ENCODE measurements at places on chromosomes 3 and 15.

DNA sequence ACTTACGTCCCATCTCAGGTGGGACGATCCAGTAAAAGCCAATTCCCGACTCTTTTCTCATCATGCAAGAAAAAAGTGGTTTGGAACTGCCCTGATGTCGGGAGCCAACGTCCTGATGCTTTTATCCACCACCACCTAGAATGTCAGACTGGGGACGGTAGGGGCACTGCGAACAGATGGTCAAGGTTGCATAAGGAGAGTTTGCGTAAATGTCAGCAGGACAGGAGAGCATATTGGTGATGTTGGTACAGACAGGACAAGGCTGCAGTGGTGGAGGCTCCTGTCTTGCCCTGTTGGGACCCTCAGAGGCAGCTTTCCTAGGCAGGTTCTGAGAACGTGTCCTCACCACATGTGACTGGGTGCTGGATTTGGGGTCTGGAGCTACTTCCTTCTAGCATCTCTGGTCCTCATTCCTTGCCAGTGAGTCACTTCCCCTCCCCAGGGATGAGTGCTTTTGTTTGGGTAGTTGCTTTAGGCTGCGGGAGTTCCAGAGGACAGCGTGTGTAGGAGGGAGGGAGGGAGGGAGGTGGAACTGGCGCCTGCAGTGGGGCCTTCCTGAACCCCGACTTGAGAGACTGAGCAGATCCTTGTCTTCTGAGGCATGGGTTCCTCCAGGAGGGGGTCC is 21.0 kb downstream of the THSD4 start:
- DNase-seq, result no peak

DNA sequence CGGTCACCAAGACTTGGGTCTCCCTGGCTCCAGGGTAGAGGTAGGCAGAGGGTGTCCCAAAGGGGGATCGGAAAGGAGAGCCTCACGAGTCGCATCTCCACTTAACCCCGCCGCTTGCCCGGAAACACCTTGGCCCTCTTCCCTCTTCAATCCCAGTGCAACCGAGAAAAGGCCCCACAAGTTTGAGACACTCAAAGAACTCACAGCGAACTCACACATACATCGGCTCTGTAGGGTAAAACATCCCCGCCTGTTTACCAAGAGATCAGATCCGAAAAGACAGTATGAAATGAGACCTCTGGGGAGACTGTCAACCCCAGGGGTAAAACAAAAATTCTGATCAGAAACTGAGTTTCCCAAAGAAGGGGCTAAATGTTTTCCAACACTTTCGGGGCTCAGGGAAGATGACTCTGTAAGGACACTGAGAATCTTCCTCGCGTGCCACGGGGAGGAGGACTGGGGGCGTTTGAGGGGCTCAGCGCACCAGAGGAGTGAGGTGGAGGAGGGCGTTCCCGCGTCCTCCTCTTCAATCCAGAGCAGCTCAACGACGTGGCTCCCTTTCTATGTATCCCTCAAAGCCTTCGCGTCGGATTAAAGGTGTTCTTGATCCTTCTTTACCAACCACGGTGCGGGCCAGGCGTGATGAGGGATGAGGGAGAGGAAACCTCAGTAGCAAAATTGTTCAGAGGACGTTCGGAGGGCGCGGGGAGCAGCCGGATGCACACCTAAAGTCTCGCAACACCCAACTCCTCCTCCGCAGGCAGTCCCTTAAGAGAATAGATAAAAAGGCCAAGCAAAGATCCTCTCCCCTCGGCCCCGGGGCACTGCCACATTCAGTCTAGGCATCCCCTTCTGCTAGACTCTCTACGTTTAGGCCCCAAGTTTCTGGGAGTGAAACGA is 3.7 kb downstream of the WNT5A start:
- no peak for DNase-seq

GRCh38 chr15:89647191-89647851 is 7.9 kb downstream of the KIF7 start:
- DNase-seq, result peak; percentile 64

DNA sequence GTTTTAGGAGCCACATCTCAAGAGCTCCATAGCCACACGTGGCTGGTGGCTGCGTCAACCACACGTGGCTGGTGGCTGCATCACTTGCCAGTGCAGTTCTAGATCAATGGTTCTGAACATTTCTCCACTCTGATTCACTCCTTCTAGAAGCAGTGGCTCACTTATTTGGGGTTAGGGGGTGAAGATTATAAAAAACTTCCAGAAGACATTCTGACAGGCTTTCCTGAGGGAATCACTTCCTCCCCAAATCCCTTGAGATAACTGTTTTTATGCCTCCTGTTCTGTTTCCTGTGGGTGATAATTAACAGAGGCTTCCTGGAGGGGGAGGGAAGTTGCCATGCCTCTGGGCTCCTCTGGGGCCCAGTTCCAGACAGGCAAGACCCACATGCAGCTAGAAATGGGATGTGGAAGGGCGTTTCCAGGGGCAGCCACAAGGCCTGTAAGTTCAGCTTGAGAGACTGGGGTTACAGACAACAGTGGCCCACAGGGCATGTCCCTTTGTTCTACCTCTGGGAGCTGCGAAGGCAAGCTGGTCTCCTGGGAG is 23.6 kb downstream of the HEG1 start:
- no peak for DNase-seq

DNA sequence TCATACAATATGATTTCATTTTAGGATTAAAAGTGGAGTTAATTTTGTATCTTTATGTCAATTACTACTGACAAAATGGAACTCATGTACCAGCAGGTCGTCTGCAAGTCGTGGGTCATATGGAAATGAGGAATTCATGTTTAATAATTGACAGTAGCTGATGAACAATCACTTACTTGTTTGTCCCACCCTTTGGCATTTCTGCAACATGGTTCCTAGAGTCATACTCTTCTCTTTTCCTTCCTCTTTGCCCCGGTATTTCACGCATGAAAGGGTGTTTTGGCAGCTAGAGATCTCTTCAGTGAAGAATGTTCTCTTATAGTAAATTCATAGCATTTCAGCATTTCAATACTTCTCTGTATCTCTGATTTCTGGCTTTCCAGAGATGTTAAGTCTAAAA is 133.3 kb upstream of the SLC24A5 start:
- no peak for DNase-seq

DNA sequence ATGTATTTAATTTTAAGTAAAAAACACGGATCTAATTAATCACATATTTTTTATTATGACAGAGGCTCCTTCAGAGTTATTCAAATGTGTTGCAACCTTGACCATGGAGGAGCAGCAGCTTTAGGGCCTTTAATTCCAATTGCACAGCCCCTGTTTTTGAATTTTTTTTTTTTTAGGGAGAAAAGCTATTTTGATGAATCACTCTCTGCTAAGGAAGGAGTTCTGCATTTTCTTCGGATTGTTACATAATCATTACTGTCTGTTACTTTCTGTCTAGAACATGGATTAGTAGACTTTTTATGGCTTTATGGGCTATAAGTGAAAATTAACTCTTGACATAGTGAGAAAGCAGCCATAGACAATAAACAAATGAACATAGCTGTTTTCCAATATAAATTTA is 90.8 kb downstream of the MCTP2 start:
- no peak for DNase-seq

DNA sequence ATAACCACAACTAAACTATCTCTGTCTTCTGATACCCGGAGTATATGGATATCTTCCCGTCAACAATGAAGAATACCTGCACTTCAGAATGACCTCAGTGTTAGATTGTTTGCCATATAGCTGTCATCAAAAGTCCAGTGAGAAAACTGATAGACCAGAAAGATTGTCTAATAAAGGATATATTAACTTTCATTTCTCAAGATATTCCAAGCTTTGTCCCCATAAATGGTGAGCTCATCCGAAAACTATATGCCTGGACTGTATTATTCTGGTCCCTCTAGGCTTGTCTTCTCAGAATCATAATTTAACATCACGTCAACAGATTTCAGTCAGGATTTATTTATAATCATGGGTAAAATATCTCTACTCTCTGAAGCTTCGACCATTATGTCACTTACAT is 100.5 kb downstream of the ATP8B4 start:
- peak; percentile 66 for DNase-seq

DNA sequence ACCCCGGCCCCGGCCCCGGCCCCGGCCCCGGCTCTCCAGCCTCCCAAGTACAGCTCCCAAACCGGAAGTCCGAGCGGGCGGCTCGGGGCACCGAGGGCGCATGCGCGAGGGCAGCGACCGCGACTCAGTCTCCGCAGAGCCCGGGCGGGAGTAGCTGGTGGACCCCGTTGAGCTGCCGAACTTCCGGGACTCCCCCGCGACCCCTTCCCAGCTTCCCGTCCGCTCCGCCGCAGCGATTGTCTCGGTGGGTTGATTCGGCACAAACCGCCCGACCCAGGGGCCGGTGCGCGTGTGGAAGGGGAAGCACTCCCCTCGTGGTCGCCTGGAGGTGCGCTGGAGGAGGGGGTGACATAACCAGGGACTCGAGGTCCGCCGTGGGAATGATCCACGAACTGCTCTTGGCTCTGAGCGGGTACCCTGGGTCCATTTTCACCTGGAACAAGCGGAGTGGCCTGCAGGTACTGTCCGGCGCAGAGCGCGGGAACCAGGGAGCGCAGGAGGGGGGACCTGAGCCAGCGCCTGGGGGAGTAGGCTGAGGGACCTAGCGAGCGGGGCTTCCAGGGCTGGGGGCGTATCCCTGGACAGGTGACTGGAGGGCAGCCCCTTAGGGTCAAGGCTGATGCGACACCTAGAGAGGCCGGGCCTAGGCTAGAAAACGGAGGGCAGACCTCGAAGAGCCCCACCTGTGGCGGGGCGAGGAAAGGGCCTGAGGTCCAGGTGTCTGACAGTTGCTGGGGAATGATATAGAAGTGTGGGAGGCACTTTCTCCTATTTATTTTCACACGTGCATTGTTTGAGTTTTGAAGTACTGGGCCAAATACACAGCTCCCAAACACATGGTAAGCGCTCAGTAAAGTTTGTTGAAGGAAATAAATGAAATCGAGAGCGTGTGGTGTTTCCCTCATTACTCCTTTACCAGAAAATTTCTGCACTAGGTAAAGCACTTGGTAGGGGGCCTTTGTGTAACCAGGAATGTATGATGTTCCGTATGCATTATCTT is at the start of the genes TUBGCP4 and ZSCAN29:
TUBGCP4 (plus strand) TSS at position 127 of the 1,000 bp plus-strand sequence; CDS start at position 381, 254 bp downstream.
ZSCAN29 (minus strand) TSS at position 69 of the 1,000 bp plus-strand sequence. CDS start 1,130 bp downstream, outside the sequence.
- DNase-seq, result peak; percentile 83

DNA sequence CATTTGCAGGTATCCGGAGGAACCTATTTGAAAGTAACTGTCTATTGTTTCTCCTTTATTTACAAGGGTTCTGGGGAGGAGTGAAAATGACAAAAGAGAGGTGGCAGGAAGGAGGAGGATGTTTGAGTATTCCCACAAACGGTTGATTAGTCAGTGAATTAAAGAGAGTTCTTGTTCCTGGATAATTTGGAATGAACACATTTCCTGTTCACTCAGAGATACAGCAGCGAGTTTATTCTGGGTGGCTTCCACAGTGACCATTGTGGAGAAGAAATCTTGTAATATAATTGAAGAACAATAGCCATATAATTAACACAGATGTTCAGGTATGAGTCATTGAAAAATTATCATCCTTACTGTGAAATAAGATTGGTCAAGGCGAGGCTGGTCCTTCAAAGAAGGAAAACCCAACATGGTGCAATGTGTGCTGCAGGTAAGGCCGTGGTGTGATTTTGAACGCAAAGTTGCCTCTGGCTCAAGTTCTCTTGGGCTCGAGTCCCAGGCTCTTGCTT is 77.3 kb downstream of the NFKBIZ start:
- no peak for DNase-seq

- DNase-seq, result no peak
These were observed 11.4 kb downstream of the FAM107A start for GRCh38 chr3:58565621-58566397.

GRCh38 chr15:53209396-53210042 is 419.4 kb upstream of the ONECUT1 start:
- DNase-seq, result no peak

DNA sequence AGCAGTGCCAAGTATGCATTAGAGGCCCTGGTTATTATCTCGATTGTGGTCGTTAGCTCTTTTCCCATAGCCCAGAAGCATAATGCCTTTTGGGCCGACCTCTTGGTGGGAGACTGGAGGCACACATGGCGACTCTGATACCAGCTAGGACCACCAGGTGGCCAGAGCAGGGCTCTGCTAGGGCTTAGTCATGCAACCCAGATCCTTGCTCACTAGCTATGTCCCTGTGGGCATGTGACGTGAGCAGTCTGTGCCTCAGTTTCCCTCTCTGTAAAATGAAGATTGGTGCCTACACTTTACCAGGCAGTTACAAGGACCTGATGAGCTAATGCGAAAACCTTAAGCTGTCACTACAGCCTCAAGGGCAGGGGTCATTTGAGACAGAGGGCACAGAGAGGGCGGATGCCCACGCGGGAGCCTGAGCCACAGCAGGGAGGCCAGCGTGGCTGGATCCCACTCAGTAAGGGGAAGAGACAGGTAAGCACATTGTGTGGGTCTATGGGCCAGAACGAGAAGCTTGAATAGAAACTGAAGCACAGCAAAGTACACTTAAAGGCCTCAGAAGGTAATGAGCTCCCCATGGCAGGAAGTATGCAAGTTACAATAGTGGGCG is 8.8 kb downstream of the KLF15 start:
- no peak for DNase-seq

DNA sequence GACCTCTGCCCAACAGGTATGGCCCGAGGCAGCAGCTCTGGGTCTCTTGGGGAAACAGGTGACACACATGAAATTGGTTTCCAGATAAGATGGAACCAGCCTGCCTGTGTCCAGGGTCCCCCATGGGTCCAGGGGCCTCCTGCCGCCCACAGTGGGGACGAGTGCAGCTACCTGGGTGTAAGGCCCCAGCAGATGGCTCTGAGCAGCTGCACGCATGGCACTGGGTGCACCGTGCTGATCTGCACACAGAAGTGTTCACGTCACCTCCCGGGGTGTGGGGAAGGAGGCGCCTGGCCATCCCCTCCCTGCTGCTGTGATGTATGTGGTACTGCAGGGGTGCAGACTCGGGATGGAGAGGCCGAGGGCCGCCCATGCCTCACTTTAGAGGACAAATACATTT is 63.6 kb downstream of the NIPA2 start:
- DNase-seq, result no peak

DNA sequence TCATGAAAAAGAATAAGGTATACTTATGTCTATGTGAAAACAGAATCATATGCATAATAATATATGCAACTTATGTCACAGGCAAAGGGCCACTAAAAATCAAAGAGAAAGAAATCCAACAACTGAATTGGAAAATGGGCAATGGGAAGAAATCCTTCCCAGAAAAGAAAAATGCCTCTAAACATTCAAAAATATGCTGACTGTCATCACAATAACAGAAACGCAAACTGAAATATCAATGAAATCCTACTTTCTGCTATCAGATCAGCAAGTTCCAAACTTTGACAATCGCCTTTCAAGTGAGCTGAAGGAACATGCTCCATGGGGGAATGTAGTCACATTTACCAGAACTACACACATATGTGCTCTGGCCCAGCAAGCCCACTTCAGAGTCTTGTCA is 99.4 kb upstream of the KLF13 start:
- DNase-seq, result no peak

DNA sequence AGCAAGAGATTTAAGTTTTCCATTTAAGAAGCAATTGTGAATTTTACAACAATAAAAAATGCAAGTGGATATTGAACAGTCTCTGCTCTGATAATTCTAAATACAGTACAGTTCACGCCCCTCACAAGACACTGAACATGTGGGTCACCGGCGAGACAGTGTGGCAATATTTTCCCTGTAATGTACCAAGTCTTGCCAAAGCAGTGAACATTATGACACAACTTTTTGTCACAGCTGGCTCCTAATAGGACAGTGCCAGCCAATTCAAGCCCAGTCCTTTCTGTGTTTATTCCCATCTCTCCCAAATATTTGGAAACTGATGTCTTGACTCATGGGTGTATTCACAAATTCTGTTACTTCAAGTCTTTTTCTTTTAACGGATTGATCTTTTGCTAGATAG is 62.3 kb downstream of the PPARG start:
- DNase-seq, result no peak
